ENCODE measurements at places on chromosomes 13 and 19. TPM values are rescaled to one million over a fixed set of nuclear protein-coding genes. Genes with fewer than 3 reads are reported as not detected.

DNA sequence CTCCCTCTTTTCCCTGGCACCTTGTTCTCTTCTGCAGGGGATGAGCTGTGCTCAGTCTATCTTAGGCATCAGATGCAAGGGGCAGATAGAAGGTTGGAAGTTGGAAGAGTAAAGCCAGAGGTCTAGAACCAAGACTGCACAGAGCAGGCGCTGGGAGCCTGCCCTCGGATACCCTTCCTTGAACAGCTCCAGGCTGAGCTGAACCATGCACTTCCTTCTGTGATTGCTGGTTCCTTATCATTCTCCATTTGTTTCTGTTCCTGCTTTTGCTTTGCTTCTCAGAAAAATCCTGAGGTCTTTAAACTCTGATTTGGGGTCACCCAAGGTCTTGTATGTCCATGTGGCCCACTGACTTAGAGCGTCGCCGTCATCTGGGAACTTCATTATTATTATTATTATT is 36.3 kb downstream of the ARHGEF18 start:
- DNase-seq = no peak

DNA sequence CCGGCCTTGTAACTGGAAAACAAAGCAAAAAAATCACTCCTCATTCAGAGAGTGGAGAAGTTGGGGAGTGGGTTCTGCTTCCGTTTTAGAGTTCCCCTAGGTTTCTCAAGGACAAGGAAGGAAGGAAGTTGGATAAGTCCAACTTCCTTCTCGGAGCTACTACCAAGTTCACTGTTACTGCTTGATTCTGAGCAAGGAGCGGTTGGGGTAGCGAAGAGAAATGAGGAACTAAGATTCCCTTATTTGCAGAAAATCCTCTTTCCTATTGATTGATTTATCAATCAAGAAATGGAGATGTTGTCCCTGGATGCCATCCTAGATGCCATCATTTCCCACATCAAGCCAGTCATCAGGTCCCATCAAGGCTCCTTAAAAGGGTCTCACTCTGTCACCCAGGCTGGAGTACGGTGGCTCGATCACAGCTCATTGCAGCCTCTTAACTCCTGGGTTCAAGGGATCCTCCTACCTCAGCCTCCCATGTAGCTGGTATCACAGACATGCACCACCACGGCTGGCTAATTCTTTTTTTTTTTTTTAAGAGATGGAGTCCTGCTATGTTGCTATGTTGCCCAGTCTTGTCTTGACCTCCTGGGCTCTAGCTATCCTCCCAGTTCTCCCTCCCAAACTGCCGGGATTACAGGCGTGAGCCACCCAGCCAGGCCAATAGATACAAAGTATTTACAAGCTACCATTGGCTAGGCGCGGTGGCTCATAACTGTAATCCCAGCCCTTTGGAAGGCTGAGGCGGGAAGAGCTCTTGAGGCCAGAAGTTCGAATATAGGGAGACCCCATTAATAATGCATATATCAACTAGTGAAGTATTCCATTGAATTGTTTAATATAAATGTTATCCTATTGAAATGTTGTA is 809 bp upstream of the B9D2 start:
- no peak for DNase-seq

GRCh38 chr13:28043224-28043623 is 54.7 kb upstream of the URAD start:
- DNase-seq = no peak

DNA sequence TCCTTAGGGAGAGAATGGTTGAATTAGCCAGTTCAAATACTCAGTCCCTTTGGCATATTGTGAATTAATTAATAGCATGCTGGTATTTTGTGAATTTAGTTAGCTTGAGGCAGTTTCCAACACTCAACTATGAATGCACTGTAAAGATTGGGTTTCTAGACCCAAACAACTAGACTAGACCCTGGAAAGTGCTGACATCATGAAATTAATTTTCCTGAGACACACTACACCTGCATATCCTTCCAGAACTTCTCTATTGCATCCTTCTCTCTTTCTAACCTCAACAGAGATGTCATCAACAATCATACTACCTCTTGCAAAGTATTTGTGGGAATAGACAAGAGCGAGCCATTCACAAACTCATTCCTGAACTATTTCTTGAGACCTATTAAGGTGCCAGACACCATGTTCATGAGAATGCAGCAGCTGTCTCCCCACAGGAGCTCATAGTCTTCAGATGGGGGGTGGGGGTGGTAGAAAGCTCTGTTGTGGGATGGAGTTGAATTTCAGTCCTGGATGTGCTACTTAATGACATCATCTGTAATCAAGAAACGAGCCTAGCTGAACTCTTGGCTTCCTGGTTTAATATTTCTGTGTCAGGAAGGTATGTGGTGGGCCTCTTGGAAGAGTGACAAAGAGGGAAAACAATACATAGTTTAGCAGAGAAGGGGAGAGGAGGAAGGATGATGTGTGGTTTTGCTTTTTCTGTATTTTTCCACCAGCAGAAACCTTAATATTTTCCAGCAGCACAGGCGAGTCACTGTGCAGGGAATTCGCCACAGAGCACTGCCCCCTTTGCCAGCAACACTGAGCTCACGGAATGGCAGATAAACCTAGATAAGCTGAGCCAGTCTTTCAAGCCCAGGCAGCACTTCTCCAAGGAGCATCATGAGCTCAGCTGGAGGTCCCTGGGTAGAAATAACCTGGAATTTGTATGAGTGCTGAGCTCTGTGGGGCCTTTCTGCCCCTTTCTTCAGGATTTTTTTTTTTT is 53.1 kb upstream of the CYSLTR2 start:
- DNase-seq = peak; percentile 88

- no peak for DNase-seq
These were observed 3.1 kb upstream of the GRK1 start for GRCh38 chr13:113663934-113664333.

- DNase-seq = peak; percentile 24
These were observed 21.9 kb downstream of the ANKRD27 start for GRCh38 chr19:32652894-32653598.

GRCh38 chr13:102983496-102983895 is 82.7 kb downstream of the SLC10A2 start:
- DNase-seq = peak; percentile 9

- DNase-seq = no peak
These were observed 80.3 kb downstream of the UFM1 start for GRCh38 chr13:38429916-38430315.

- peak; percentile 5 for DNase-seq
These were observed 188.7 kb downstream of the TM9SF2 start for GRCh38 chr13:99689955-99690354.

- peak; percentile 85 for DNase-seq
These were observed 22.3 kb downstream of the KCTD4 start for GRCh38 chr13:45178349-45179162.

GRCh38 chr13:59914556-59914955 is 249.2 kb downstream of the DIAPH3 start:
- no peak for DNase-seq

- DNase-seq = no peak
These were observed at the start of gene NKG7 for GRCh38 chr19:51372649-51373504. Gene NKG7, minus strand, starts transcription at chr19:51372654. Its CDS starts 119 bp downstream, at chr19:51372535.

DNA sequence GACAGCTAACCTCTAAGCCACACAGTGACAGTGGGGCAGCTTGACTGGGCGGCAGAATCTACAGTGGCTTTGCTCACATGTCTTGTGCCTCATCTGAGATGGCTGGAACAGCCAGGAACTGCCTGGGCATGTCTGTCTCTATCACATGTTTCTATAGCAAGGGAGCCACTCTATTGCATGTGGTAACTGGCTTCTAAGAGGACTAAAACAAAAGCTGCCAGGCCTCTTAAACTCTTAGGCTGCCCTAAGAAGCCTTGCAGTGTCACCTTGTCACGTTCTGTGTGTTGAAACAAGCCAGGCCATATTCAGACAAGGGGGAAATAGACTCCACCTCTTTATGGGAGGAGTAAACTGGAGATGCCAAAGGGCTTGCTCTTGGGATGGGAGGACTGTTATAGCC is 122.9 kb upstream of the MAB21L1 start:
- DNase-seq = no peak

DNA sequence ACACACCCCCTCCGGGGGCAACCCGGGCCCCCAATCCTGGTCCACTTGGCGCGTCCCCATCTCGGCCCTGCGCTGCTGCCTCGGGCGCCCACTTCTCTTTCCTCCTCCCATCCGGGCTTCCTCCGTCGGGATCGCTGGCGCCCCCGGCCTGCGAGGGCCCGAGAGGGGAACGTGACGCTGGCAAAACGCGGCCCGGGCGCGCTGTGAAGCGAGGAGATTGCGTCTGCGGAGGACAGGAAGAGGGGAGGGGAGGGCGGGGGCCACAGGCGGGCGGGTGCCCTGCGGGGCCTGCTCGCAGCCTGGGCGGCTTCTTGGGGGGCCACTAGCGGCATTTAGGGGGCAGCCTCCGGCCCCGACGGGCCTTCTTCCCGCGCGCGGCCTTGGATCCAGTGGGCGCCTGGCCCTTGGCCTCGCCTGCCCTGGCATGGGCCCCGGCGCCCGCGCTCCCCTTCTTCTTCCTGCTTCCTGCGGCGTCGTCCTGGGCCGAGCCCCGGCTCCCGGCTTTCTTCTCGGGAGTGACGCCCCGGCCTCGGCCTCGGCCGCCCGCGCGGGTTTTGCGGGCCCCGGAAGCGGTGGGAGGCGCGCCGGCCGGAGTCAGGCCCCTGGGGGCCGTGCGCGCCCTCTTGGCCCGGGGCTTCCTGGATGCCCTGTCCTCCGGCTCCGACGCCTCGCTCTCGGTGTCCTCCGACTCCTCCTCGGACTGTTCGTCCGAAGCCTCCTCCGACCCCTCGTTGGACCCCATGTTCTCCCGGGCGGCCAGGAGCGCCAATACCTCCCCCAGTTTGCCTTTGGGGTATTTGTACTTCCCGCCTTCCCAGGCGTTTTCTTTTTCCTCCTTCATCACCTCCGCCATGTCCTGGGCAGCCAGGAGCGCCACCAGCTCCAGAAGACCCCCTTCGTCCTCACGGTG is 2.2 kb downstream of the PNMA8B start:
- no peak for DNase-seq

- no peak for DNase-seq
These were observed 54.2 kb downstream of the PCDH9 start for GRCh38 chr13:67175836-67176459.

GRCh38 chr13:64314331-64314730 is 2898.7 kb upstream of the PCDH20 start:
- DNase-seq = no peak

DNA sequence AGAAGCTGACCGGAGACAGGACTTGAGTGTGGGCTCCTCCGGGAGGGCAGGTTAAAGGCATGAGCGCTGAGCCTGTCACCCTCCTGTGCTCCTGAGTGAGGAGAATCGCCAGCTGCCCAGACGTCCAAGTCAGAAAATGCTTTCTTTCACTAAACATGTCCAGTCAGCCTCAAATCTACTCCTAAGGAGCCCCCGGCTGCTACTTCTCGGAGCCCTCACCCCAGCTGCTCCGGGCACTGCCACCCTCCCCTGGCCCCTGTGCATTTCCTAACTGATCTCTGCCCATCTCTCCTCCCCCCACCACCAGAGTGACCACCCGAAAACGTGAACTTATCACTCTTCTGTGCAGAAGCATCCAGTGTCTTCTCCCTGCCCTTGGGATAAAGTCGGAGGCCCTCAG is 277.5 kb upstream of the SOX1 start:
- DNase-seq = no peak

- peak; percentile 3 for DNase-seq
These were observed 35.3 kb downstream of the SOX1 start for GRCh38 chr13:112102243-112102642.

DNA sequence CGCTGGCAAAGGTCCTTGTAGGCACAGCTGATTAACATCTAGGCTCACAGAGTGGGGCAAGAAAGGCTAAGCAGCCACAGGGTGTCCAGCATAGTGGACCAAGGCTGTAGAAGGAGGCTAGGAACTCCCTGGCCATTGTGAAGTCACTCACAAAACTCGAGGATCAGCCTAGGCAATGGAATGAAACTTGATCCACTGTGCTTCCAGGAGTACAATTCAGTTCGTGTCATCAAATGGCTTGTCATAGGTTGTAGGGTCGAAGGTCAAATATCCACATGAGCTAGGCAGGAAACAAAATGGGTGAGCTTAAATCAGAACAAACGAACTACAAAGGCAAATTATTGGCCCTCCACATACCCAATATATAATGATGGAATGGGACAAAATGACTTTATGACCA is 4.4 kb upstream of the FAM187B start:
- no peak for DNase-seq

- peak; percentile 31 for DNase-seq
These were observed 18.4 kb downstream of the SPATA13 start for GRCh38 chr13:24178847-24179485.

DNA sequence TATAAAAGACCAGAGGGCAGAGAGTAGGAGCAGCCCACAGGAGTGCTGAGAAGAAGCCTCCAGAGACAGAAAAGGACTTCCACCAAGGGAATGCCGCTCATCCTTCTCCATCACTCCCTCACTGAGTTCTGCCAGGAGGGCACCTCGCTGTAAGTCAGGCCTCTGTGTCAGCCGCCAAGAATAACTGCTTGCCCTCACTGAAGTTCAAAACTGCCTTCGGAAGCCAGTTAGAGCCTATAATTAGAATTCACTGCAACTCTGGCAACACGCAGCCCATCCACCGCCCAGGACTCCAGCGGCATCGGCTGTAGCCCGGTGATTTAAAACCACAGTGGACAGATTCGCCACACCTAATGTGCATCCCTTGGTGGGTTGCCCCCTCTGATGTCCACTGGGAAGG is 281.8 kb upstream of the ZNF507 start:
- DNase-seq = no peak

GRCh38 chr13:36090592-36090991 is 40.6 kb downstream of the DCLK1 start:
- no peak for DNase-seq

DNA sequence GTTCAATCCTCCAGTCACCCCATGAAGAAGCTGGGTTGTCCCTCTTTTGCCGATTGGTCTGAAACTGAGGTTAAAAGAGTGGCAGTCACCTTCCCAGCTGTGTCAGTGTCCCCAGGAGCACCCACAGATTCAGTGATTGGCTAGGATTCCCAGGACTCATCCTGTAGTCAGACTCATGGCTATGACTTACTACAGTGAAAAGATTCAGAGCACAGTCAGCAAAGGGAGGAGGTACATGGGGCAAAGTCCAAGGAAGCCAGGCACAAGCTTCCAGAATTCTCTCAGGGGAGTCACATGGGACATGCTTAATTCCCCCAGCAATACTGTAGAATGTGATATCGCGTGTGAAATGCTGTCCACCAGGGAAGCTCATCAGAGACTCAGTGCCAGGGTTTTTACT is 14.2 kb downstream of the ZNF473 start:
- no peak for DNase-seq

PRR22 gene
- 0.07 TPM for total RNA-seq

ADGRE1 gene
- total RNA-seq = 0.79 TPM

LPAR2 gene
- total RNA-seq = 5.0 TPM

CEACAM18 gene
- total RNA-seq = not detected

ADM5 gene
- total RNA-seq = 0.34 TPM

DCLK1 gene
- 2.0 TPM for total RNA-seq
